8988T (cell line): ENCODE measurements at places on chromosomes 1 and 21.

- no peak for DNase-seq
Measured at GRCh38 chr1:116722016-116722838, 32.0 kb upstream of the CD2 start.

DNA sequence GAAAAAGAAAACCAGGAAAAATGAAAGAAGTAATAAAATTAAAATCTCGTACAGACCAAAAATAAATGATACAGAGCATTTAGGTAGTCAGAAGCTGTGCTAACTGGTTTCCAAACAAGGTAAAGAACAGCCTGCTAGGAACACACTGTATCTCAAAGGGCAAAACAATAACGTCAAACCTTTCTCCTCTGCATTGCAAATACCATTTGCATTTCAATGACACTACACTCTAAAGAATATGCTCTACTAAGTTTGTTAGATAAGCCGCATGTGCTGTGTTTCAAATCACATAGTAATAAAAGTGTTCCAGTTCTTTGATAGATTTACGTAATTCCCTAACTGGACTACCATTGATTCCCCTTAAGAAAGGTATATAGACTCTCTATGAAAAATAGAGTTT lies 648.8 kb downstream of the PLA2G4A start:
- DNase-seq, result no peak

DNA sequence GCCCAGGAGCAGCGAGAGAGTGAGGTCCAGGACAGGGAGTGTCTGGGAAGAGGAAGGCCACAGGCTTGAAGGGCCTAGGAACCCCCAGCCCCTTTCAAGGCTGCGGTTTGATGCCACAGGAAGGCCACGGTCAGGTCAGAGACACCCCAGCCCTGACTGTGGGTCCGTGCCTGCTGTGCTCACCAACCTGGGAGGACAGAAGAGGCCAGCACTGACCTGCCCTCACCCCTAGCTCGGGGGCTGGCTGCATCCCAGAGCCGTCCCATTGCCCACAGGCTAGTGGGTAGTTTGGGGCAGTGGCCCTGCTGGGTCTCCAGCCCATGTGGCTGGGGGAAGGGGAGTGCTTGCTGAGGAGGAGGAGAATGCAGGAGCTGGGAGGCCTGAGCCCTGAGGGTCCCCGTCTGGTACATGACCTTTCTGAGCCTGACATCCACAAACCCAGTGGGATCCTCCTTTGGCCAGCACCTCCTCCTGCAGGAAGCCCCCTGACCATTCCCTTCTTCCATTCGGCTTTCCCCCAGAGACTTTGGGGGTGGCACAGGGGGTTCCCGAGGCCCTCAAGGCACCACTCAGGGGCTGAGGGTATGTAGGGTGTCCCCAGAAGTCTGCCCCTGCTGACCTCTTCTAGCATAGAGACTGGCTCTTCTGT lies 54.3 kb downstream of the WNT9A start:
- no peak for DNase-seq

DNA sequence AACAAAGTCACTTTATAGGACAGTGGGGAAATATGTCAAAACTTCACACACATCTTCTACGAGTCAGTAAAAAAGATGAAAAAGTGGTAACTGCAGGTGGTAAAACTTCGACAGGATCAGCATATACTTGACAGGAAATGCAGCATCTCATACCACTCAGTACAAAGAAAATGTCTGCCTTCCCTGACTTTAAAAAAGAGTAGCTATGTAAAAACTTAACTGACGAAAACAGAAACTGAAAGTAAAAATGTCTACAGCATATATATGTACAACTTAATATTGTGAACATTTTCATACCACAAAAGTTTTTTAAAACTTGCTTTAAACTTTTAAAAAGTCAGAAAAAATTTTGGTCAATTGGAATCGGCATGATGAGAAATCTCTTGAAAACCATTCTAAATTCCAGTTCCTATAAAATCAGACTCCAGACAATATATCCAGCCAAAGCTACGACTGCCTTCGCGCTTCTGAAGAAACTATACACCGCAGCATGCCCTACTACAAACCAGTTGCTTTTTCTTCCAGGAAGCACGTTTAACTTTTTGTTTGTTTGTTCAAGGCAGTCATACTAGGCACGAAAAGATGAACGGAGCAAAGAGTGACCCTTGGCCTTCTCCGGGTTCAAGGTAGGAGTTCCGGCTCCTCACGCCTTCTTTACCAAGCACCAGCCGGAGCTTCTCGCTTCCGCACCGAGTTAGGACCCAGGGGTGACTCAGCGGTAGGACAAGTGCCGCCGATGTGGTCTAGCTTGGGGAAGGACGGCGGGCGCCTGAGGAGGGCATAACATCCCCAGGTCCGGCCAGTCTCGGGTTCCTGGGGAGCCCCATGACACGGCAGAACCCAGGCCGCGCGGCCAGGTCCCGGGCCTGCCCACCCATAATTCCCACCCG lies 612 bp downstream of the PSMA5 start:
- no peak for DNase-seq

GRCh38 chr1:200525090-200525987 lies 95.2 kb downstream of the KIF14 start:
- DNase-seq, result no peak

- DNase-seq, result peak; percentile 9
Measured at GRCh38 chr1:155184351-155184811, 10.7 kb downstream of the TRIM46 start.

DNA sequence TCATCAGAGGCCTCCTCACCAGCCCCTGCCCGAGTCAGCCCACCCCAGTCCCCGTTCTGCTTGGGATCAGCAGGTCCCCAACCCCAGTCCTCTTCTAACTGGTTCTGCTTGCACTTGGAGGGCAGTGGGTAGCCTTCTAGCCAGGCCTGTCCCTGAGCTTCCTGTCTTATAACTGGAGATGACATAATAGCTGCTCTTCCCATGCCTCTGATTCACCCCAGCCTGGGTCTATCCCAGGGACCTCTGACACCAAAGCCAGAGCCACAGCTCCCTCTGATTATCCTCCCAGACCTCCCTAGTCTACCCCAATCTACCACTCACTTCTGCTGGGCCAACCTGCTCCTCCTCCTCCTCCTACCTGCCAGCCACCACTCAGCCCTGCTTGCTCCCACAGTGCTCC lies 31.4 kb downstream of the IQGAP3 start:
- DNase-seq, result no peak

DNA sequence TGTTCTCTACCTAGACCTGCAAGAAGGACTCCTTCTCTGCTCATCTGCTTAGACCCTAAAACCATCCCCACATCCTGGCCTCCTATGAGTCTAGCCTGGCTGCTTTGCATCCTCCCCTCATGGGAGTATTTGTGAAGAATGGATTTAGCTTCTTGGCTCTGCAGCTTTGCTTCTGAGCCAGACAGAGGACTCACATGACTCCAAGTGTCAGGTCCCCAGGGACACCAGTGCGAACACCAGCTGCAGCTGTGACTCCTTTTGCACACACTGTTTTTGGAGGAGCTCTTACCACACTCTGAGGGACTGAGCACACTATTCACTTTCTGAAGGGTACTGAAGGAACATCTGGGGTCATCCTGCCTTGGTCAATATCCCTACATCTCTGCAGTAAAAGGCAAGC lies 131.8 kb upstream of the SGIP1 start:
- DNase-seq, result no peak

DNA sequence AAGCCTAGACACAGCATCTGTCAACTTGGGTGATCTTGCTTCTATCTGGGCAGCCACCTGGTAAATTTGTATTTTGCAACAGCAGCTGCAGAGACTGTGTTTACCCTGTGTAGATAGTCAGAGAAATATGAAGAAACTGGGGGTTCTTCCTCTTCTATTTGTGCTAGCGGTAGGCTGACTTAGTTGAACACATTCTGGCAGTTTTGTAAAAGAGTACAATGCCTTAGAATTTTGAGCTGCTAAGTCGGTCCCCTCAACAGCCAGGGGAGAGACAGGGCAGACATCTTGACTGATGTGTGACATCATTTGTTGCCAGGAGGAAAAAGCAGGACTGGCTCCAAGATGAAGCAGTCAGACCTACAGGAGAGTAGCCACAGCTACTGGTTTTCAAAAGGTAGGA lies 53.7 kb downstream of the KCNJ6 start:
- DNase-seq, result no peak

DNA sequence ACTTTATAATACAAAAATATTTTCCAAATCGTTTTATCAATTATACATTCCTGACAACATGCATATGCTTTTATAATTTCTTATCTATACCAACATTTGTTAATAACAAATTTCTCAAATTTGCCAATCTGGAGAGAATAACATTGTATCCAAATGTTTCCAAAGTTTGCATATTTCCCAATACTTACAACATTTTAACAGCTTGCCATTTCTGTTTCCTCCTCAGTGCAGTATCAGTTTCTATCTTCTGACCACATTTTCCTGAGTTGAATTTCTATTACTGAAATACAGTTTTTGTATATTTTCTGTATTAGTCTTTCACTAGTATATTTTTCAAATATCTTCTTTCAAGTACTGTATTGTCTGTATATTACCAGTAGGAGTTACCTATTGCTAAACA lies 1594.3 kb downstream of the PLA2G4A start:
- DNase-seq, result no peak

DNA sequence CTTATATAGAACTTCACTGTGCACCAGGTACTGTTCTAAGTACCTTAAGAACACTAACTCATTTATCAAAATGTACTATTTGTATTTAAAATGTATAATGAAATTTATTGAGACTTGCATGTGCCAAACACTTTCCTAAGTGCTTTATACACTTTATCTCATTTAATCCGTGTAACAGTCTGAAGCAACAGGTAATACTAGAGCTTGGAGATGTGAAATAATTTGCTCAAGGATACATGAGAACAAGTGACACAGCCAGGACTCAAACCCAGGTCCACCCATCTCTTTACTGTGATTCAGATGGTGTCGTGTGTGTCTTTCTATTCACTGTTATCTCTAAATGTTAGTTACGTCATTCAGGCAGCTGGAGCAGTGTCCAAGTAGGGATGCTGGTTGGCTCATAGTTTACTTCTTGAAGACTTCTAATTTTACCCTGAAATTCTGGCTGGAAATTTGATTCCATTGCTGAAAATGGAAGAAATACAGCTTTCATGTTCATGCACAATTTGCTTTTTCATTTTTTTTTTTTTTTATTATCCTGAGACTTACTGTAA lies 169.7 kb upstream of the UBE2U start:
- DNase-seq, result no peak
